BJ (cell line): ENCODE measurements at places on chromosomes 7 and 10.

DNA sequence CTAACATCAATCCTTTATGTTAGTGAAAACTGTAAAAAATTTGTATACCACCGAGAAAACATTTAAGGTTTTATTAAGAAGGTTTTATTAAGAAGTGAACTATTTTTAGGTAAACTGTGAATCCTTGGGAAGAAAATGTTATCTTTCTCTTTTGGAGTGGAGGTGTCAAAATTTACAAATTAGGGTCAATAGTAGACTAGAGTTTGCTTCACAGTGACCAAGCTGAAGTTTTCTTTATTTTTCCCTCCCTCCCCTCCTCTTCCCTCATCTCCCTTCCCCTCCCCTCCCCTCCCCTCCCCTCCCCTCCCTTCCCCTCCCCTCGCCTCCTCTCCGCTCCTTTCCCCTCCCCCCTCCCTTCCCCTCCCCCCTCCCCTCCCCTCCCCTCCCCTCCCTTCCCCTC lies 168.8 kb downstream of the CNTNAP2 start:
- no peak for DNase-seq

GRCh38 chr10:76001461-76001860 lies 570.0 kb downstream of the LRMDA start:
- no peak for DNase-seq

- no peak for DNase-seq
Observed at GRCh38 chr7:22842383-22842941, 19.8 kb upstream of the TOMM7 start.

DNA sequence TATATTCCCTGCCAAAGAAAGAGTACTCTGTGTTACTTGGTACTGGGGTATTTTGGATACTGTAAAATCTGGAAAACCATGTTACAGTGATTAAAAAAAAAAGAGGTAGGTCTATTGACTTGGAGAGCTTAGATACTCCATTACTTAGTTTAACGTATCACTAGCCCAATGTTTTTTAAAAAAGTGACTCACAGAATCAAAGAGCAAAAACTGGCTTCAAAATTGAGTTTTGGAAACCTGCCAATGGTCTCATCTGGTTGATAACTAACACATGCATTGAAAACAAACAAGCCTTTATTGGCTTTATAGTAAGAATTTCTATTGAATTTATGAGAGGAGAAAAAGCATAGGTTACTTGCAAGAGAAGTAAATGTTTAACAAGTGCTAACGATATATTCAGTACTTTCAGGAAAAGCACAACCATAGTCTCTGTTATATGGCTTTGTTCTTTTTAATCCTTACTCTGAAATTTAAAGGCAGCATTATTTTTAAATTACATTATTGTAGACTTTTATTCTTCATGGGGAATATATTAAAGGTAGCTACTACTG lies 563.3 kb upstream of the SORCS1 start:
- no peak for DNase-seq

- no peak for DNase-seq
Observed at GRCh38 chr7:143027032-143027431, at the start of gene OR9A2. Gene OR9A2, minus strand, starts transcription at chr7:143027132. Its CDS starts 0 bp downstream, at chr7:143027132.

GRCh38 chr10:65993451-65993850 lies 932.4 kb upstream of the LRRTM3 start:
- no peak for DNase-seq

DNA sequence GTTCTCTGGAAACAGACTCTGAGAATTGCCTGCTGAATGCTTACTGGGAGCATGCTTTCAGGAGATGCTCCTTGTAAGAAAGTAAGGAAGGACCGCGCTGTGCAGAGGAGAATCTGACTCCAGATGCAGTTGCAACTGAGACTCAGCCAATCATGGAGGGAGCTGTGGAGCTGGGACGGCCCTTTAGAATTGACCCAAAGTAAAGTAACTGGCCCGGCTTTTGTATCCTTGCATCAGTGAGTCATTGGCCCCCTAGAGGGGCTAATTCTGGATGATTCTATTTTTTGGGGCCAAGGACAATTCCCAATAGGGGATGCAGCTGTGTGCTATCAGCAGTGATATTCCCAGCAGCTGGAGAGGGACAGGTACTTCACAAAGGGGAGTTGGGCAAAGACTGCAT lies 170.4 kb downstream of the PTEN start:
- DNase-seq, result no peak

GRCh38 chr10:7340179-7340874 lies 70.5 kb downstream of the SFMBT2 start:
- no peak for DNase-seq

GRCh38 chr10:88892222-88892967 lies 12.3 kb downstream of the STAMBPL1 start:
- DNase-seq, result no peak

DNA sequence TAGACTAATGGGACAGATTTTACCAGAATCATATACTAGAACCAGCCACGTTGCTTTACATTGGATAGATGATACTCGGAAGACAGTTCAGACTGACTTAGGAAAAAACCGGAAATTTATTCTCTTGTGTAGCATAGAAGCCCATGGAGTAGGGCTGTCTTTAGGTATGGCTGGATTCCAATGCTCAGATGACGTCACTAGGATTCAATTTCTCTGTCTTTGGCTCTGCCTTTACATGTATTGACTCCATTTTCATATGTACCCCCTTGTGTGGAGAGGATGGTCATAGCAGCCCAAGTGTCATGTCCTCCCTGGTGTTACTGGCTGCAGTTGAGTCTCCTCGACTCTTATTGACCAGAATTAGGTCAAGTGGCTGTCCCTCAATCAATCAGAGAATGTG lies 39.2 kb upstream of the SMNDC1 start:
- DNase-seq, result no peak

GRCh38 chr7:115122388-115122787 lies 200.5 kb downstream of the MDFIC start:
- no peak for DNase-seq

DNA sequence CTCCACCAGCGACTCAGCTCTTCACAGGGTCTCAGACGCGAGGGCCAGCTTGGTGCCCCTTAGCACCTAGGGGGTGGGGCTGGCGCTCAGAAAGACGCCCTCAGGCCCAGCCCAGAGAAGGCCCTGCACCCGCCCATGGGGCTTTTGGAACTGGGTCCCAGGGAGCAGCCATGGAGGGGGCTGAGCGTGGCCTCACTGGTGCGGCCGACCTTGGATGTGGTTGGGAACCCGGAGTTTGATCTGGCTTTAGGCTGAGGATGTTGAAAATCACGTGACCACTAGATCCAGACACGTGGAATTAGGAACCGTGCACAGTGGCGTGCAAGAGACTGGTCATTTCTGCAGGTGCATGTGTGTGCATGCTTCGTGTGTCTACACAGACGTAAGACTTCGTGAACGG lies 185.4 kb downstream of the DNAJB6 start:
- no peak for DNase-seq

DNA sequence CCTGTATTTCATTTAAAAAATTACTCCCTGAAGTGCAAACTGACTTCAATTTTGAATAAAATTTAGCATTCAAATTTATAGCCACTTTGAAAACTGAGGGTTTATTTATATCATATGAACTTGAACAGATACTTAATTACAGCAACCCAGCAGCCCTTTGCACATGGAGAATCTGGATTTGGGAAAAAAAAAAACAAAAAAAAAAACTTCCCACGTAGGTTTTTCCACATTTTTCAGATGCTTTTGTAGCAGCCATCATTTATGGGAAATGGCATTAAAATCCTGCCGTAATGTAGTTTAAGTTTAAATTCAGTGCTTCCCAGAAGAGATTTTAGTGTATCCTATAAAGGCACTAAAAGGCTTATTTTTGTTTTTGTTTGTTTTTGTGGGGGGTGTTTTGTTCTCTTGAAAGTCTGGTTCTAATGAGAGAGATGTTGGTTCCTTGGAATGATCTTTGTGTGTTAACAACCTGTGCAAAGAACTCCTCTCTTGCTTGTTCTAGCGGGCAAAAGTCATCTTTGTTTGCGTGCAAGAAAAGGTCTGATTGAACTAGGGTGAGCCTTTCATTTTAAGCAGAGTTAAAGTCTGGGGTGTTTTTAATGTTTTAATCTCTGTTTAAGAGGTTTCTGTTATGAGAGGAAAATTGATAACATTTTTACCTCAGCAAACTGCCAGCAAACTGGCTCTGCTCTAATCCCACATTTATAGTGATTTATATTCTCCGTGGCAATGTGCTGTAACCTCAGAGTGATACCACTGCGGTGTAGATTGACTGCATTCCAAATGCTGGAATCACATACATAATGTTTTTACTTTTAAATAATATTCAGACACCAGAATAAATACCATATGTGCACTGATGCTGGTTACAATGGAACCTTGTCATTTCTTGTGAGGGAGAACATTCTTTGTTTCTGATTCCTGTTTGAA lies 105.5 kb downstream of the WNT2 start:
- no peak for DNase-seq

DNA sequence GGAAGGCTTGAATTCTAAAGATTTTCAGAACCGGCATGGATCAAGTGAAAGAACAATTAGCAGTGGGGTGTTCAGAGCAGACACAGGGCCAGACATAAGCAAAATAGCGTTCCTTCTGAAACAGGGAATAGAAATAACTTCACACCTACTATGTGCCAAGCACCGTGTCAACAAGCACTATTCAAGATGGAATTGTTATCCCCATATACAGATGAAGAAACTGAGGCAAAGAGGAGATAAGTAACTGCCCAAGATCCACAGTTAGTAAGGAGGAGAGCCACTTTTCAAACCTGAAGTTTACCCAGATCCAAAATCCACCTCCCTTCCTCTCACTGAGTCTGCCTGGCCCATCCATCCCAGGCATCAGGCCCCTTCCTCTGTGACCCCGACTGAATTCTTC lies 73.6 kb upstream of the PIK3CG start:
- DNase-seq, result no peak

DNA sequence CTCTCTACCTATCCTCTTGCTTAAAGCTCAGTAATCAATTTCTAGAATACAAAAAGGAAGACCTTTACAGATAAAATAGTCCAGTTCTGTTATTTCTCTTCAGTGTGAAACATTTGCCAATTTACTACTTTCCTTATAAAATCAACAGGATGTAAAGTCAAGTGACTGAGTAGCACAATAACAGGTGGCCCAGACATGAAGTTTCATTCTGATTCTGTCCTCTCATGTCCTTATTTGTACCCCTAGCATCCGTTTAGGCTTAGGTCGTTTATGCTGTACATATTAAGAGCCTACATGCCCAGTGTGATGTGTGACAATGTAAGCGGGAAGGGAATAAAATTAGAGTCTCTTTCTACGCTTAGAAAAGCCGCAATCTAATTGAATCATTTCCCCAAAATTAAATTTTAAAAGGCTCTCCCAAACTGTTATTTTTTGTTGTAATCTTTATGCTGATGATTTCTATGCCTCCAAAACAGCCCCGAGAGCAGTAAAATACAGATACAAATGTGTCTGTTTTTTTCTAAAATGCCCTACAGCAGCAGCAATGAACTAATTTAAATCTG lies 29.1 kb downstream of the EPC1 start:
- no peak for DNase-seq

DNA sequence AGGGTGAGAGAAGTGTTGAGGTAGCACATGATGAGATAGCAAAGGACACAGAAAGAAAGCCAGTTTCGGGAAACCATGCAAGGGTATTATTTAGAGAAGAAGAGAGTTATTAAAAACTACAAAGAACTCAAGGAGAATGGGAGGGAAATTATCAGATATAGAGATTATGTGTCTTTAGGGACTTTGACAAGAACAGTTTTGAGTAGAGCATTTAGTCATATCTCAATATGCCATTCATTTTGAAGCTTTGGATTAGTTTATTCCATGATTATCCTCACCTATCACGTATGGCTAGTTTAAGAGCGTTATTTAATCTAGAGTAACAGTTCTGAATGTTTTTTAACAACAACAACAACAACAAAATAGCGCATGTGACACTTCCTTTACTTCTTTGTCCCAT lies 409.4 kb downstream of the EXOC4 start:
- DNase-seq, result no peak

- no peak for DNase-seq
Observed at GRCh38 chr7:44368455-44368854, 43.1 kb upstream of the CAMK2B start.

DNA sequence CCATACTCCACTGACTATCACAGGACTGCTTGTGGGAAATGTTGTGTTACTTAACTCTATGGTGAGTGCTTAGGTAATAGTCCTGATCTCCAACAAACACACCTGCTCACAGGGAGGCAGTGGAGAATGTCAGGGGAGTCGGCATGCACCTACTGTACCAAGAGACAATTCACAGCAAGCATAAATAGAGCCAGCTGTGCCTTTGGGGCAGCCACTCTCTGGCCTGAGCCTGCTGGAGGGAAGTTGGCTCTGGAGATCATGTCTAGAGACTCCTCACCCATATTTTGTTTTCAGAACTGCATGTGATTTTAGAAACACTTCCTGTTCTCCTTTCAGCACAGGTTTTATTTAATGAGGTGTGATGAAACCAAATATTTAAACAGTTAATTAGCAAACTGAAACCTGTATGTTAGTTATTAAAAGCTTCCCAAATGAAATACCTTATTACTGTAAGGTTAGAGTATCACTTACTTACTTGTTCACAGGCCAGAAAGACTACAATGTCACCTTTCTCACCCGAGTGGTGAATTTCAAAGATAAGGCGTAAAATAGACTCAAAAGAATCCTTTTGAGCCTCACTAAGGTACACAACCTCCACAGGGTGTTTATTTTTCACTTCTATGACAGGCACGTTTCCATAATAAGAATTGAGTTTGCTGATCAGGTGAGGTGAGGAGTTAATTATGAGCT lies 21.8 kb downstream of the DHX32 start:
- DNase-seq, result no peak

DNA sequence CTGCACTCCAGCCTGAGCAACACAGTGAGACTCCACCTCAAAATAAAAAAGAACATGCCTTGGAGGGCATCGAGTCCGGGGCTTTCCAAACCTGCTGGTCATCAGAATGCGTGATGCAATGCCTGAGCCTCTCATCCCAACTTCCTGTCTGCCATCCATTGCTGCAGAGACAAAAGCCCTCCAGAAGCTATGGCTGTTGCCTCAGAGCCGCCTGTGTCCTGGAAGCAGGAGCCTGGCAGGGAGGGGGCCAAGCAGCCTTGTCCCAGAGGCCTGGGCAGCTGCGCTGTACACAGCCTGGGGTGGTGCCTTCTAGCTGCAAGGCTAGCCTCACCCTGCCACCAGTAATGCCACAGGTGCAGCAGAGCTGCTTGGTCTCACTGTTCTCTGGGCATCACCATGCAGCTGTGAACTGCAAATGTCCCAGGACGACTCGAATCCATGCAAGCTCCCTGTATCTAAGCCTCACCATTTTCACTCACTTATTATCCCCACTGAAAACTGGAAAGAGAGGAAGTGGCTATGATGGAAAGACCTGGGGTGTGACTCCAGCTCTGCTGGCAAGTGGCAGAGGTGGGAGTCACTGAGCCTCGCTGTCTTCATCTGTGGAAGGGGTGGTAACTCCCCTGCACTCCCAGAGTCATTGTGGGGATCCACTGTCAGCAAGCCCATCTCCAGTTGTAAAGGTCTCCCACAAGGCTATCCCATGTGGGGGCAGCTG lies 7.0 kb downstream of the ALOX5 start:
- DNase-seq, result no peak

DNA sequence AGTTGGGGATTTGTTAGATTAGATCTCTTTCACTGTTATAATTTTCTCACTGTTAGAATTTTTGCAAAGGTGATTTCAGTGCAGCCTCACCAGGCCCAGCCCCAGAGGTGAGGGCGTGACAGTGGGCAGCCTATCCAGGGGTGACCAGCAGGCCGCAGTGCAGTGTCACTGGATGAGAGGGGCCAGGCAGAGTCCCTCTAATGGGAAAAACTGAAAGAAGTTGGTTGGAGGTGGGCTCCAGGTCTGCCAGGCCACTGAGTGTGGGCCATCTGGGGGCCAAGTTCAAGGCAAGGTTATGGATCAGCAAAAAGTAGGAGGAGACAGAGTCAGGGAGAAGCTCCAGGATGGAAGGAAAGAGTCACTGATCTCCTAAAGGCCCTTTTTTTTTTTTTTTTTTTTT lies 90.5 kb upstream of the SDK1 start:
- DNase-seq, result no peak
